ENCODE measurements at places on chromosomes 4 and X.

DNA sequence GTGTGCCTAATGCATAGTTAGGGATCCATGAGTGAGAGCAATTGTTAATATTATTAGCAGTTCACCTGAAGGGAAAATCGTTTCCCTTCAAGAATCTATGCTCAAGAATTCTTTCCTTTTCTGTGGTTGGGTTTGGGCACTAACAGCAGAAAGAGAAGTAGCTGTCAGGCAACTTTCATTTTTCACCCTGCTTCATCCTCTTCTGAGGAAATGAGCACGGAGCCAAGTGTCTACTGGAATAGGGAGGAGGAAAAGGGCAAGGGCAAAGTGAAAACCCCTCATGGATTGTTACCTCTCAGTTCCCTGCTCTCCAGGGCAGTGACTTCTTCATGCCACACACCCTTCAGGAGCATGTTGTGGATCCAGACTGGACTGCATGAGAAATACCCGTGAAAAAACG is 2.6 kb upstream of the HPGDS start:
- DNase-seq, result no peak

GRCh38 chr4:167000141-167000852 is 234.0 kb downstream of the SPOCK3 start:
- DNase-seq, result no peak

DNA sequence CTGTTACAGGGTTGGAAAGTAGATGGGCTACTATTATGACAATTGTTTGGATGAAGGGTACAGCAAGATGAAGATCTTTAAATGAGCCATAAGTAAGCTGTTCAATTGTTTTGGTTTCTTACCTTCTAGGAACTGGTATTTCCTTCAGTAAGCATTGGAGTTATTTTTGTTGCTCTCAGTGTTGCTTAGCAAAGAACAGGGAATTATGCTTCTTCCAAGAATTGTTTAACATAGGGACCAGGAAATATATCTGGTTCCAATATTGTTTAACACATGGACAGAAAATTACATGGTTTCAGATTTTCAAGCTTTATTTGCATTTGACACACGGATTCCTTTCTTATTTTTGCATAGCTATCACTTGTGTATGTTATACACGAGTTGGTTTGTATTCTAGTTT is 1999.0 kb downstream of the ARAP2 start:
- DNase-seq, result no peak

DNA sequence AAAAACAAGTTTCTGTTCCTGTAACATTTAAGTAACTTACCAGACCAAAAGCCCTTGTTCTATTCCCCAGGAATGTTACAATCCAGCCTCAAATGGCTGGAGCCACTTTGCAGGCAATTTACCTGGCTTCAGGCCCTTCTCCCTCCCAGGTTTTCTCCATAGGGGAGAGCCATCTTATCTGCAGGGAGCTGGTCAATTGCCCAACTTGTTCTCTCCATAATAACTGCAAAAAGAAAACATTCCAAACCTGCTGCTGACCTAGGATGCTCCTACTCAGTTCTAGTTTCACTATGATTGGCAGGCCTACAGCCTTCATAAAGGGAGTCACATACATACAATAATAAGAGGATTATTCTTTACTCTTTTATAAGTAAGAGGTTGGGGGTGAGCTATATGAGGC is 670.7 kb downstream of the PCDH7 start:
- no peak for DNase-seq

- no peak for DNase-seq
These were observed 79.4 kb upstream of the SMIM10 start for GRCh38 chrX:134911348-134911747.

DNA sequence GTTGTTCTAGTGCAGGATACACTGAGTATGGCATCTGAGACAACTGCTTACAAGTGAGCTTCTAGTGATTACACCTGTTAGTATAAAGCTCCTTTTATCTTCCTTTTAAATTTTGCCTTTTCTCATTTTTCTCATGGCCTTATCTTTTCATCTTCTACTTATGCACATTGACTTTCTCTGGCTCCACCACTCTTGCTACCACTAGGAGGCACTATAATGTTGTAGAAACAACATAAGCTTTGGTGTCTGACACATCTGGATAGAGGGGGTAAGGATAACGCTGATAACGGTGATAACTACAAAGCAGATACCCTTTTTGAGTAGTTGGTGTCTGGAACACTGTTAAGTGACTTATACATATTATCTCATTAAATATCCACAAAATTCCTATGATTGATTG is 187.4 kb upstream of the TEX13C start:
- DNase-seq, result no peak

GRCh38 chr4:138205531-138206233 is 36.5 kb downstream of the SLC7A11 start:
- no peak for DNase-seq

DNA sequence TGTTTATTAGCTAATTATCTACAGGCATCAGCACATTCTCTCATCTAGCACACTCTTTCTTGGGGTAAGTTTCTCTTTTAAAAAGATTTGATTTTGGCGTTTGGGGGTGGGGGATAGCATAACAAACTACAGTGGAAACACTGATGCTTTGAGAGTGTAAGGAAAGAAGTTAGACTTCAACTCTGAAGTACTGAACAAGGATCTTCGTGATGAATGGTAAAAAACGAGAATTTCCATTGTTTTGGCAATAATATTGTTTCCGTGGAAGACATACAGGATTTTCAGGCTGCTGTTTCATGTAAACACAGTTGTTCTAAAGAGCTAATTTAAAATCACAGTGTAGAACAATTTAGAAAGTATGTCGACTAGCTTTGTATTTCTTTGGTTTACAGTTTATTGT is 451 bp downstream of the LPAR4 start:
- no peak for DNase-seq

- no peak for DNase-seq
These were observed 227.3 kb upstream of the TET2 start for GRCh38 chr4:104919406-104919805.

DNA sequence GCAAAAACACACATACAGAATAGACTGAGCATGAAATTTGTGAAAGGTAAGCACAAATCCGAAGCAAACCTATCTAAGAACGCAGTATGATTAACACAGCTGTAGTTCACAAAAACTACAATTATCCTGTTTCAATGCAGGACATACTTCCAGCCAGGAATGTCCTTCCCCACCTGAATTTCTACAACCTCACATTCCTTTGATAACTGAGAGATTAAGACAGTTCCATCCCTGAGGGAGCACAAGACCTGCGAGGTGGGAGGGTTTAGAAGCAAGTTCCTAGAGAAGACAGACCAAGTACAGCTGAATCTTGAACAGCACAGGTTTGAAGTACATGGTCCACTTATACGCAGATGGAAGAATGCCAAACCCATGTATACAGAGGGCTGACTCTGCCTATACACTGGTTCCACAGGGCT is 10.6 kb downstream of the ABCG2 start:
- DNase-seq, result no peak

DNA sequence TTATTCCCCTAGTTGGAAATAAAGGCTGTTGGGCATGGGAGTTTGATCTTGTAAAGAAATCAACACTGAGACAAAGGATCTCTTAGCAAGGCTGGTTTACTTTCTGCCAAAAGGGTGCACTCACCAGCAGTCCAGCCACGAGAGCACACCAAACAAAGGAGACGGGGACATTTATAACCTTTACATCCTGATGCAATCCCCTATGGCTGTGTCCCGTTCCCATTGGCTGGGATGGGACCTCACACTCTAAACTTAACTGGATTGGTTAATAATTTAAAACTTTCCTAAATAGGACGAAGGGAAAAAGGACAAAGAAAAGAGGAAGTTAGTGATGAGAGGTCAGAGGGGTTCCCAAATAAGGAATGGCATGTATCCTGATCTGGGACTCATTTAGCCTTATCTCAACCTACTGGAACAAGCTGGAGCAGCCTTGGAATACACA is 17.9 kb downstream of the METAP1 start:
- peak; percentile 43 for DNase-seq

GRCh38 chrX:21528076-21528475 is 130.1 kb downstream of the KLHL34 start:
- DNase-seq, result peak; percentile 4

DNA sequence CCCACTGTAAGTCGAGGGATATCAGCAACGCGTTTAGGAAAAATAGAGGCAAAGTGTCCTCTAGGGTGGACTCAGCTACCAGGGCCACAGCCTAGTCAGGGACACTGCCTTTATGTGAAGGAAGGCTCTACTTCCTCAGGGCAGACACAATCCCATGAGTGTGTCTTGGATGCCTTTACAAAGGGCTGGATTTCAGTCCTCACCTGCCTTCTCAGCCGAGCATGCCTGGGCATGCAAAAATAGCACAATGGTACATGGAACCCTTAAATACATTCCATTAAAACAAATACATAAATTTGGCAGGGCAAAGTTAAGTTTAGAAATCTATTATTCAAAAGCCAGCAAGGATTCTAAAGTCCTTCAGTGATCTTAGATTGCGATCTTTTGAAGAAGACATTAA is 51.1 kb downstream of the DMD start:
- no peak for DNase-seq

DNA sequence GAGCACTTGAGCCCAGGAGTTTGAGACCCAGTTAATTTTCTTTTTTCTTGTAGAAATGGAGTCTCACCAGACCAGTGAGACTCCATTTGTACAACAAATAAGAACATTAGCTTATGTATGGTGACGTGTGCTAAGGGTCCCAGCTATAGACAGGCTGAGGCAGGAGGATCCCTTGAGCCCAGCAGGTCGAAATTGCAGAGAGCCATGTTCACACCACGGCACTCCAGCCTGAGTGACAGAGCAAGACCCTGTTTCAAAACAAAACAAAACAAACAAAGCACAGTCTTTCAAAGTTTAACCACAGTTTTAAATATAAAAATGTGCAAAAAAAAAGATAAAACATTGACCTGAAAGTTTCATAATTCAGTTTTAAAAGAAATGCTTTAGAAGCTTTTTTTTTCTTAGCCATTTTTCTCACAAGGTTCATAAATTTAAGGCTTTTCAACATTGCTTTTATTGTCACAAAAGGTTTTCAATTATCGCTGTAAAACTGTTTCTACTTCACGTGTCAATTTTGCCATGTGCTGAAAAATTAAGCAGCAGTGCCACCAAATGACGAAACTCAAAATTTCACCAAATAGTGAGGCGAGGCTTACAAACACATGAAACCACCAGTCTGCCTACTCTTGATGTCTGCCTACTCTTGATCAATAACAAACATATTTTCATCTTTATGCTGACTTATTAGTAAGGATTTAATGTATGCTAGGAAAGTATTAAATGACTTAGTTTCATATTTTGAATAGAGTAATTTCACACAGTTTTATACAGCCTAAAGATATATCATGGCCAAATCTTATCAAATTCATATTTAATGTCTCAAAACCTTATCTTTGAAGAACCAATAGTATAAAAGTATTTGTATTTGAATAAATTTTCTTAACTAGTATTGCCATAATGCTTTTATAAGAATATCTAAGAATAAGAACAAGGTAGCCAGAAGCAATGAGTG is 126.3 kb downstream of the NEK1 start:
- DNase-seq, result peak; percentile 66

DNA sequence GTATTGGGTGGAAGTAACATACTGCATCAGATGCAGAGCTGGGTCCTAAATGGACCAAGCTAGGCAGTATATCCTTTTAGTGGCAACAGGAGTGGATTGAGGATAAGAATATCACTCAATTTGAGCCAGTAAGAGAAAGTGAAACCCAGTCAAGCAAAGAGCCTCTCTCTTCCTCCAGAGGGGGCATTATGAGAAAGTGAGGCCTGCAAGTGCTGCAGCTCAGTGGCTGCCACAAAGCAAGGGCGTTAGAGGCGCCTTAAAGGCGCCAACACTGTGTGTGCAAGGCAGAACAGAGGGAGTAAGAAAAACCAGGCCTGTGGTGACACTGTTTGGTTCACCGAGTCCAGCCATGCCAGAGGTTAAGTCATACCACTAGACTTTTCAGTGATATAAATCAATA is 17.5 kb downstream of the STX18 start:
- no peak for DNase-seq

GRCh38 chr4:137025484-137026059 is 506.7 kb downstream of the PCDH18 start:
- DNase-seq, result no peak

DNA sequence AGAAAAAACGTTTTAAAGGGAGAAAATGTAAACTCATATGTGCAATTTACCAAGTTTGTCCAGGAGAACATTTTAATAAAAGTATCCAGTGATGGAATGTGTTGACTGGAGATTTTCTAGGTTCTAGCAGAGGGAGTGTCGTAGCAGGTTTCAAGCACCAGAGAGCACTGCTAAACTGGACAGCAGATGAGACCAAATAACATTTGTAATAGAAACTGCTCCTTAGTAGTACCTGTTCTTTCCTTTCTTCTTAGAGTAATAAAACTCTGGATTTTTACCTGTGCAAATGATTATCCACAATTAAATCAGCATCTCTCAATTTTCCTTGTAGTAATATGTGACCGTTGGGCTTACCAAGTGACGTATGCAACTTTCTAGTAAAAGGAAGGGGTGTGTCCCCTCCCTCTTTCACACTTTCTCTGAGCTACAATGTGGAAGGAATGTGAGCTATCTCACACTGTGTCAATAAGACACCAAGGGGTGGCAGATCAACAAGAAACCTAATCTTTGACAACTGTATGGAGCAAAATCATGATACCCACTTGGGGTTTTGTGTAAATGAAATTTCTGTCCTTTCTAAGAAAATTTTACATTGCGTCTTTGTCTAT is 9.5 kb downstream of the HPGDS start:
- peak; percentile 8 for DNase-seq

DNA sequence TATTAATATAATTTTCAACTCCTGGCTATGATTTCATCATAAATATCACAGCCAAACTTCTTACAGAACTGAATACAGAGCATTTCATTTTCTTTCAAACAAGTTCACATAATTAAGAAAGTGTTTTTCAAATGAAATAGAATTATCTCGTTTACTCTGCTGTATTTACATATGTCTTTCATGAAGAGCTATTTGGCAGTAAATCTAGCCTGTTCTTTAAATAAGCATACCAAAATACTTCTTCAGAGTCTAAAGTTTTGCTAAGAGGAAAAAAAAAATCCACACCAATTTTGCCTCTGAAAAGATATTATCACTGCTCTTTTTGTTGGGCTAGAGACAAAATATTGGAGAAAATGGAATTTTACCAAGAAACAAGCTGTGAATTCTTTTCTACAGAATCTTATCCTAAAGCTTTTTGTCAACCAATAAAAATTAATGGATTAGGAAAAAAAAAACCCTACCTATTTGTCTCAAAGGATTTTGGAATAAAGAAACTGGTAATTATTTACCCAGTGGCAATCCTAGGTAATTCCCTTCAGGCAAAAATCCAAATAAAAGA is 287.9 kb upstream of the NR3C2 start:
- no peak for DNase-seq

DNA sequence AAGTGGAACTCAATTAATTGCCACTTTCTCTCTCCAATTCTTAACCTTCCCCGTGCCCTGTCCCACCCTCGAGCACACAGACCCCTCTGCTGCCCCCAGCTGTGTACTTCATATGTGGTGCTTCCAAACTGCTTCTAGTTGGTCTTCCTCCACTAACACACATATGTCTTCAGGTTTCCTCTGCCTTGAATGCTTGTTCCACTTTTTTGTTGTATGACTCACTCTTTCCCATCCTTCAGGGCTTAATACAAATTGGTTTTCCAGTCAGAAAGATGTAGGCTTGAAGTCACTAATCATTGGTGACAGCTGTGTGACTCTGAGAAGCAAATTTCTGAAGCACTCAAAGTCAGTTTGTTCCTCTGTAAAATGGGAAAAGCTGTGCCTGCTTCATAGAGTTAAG is 30.6 kb downstream of the TRIM2 start:
- peak; percentile 80 for DNase-seq

GRCh38 chr4:77384094-77384493 is 221.5 kb upstream of the CXCL13 start:
- DNase-seq, result no peak

- DNase-seq, result no peak
These were observed 24.1 kb downstream of the PDLIM5 start for GRCh38 chr4:94475794-94476193.

- no peak for DNase-seq
These were observed 499.6 kb downstream of the PPARGC1A start for GRCh38 chr4:23390246-23390645.

Data from fibroblast of upper back skin (primary cell).